Suppressor macrophage treated with lipopolysaccharide for 4 hours (primary cell): ENCODE measurements at places on chromosomes 11 and 22.

GRCh38 chr11:121063728-121064127 lies 37.3 kb upstream of the TECTA start:
- DNase-seq: no peak

GRCh38 chr11:18710545-18710944 lies 12.0 kb downstream of the TMEM86A start:
- DNase-seq: no peak

- DNase-seq: no peak
These were observed 4.4 kb upstream of the MMP1 start for GRCh38 chr11:102802341-102802740.

DNA sequence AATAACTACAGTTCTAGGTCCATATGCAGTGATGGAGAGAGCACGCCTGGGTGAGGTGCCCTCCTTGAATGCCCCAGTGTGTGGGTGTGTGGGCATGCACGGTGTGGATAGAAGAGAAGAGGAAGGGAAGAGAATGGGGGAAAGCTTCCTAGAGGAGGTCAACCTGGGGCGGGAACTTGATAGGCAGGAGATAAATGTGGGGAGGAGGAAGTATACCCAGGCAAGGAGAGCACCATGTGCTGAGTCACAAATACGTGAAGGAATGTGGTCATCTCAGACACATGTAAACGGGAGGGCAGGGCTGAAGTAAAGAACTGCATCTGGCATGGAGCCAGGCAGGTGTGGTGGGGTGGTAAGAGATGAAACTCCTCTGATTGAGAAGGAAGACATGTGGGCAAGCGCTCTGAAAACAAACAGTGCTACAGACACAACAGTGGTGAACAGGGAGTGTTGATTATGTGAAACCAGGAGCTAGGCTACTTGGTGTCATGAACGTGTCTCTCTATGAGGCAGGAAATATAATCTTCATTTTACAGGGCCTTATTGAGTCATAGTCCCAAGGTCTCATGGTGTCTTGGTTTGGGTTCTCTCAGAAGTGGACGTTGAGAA lies 61.5 kb upstream of the EED start:
- peak; percentile 41 for DNase-seq

DNA sequence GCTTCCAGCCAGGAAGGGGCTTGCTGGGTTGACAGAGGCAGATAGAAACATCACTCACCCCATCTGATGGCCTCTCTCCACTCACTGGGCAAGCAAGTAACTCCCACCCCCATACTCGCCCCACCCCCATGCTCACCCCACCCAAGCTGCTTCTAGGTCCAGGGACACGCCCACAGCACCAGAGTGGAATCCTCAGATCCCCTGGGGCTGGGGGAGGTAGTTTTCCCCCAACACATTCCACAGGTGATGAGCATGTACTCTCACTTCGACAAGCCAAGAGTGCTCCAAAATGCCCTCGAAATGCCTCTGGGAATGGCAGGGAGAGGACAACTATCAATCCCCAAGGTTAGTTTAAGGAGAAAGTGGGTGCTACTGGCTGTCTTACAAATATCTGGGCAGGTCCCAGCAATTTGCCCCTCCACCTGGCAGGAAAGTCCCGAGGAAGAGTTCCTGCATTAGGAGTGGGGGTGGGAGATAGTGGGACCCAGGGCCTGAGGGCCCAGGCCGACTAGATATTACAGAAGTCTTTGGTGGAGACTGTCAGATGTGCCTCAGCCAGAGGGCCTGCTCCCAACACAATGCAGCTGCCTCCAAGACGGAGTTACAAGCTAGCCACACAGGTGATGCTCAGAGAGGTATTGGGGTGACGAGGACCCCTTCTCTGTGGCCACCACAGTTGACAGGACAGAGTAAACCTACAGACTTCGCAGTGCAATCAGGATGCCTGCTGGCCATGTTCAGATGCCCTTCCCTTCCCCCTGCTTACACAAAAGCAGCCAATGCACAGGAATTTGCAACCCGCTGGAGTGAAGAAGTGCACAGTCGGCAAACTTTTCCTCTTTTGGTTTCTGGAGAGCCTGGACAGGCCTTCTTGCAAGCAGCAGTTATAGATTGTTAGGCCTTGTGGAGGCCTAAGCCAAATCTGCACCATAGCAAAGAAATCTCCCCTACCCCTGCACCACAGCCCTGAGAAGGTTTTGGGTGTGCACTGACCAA lies 2.9 kb upstream of the LMO1 start:
- no peak for DNase-seq

- DNase-seq: no peak
These were observed 18.1 kb upstream of the SC5D start for GRCh38 chr11:121274332-121274991.

DNA sequence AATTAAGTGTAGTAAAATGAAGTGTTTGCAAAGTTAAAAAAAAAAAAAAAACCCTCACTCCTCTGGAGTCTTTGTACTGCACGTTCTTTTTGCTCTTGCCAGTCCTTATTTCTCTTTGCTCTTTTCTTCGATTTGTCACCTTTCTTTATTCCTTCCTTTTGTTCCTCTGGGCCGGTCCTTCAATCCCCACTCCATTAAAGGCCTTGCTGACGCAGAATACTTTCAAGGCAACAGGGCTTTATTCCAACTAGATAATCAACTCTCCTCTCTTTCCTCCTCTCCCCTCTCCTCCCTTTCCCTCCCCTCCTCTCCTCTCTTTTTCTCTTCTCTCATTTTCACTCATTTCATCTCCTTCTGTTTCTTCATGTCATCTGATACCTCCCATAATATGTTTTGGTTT lies 138.2 kb upstream of the NTM start:
- no peak for DNase-seq

GRCh38 chr22:24066260-24066659 lies 55.2 kb downstream of the CABIN1 start:
- no peak for DNase-seq

- no peak for DNase-seq
These were observed 43.9 kb upstream of the LMO2 start for GRCh38 chr11:33935461-33936456.

GRCh38 chr11:126992804-126993111 lies 7.8 kb downstream of the KIRREL3 start:
- no peak for DNase-seq

- DNase-seq: no peak
These were observed 129.8 kb downstream of the ZNF280B start for GRCh38 chr22:22378446-22379415.
